ENCODE measurements at places on chromosomes 2 and 18.

DNA sequence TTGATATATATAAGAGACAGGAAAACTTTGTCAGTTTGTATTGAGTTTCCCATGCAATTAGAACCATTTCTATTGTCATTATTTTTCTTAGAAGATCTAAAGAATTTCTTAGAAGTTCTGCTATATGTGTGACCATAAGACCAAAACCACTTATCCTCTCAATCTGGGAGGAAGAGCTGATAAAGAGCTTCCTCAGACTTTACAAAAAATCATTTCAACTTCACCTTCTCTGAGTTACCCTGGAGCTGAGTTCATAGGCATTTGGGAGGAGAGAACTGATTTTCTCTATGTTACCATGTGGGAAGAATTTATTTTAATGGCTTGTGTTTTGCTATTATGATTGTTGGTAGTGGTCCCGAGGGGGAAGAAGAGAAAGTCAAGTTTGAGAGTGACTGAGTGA is 329.3 kb downstream of the GPD2 start:
- no peak for DNase-seq

DNA sequence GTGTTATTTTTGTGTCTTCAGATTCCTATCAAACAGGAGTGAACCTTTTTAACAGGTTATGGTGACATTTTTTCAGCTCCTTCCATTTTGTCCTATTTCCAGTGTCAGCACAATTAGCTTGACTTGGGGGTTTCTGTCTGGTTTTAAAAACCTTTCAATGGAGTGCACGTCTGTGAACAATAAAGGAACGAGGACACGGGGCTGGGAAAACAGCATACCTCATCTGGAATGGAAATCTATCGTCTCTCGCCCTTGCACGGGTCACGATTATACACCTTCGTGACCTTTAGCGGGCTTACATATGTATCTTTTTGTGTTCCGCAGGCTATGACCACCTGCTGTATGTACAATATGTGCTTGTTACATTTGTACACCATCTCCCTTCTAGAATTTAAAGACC is 2.3 kb upstream of the ZNF532 start:
- DNase-seq: no peak

DNA sequence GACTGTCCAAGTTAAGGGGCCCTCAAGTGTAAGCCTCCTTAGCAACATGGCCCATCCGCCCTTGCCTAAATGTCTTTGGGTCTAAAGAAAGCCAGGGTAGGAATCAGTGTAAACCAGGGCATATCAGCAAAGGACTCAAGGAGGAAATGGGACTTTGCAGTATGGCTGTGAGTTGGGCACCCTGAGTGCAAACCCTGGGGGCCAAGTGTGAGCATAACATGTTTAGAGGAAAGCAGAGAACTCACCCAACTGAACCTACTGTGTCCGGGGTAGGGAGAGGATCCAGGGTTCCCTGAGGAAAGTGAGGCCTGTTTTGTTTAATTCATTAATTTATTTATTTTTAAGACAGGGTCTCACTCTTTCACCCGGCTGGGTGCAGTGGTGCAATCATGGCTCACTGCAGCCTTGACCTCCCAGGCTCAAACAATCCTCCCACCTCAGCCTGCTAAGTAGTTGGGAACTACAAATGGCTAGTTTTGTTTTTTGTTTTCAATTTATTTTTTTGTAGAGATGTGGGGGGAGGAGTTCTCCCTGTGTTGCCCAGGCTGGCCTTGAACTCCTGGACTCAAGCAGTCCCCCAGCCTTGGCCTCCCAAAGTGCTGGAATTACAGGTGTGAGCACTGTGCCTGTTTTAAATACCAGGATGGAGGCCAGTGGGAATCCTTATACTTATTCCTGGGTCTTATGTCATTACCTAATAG is 51.0 kb upstream of the ACTR3 start:
- no peak for DNase-seq

DNA sequence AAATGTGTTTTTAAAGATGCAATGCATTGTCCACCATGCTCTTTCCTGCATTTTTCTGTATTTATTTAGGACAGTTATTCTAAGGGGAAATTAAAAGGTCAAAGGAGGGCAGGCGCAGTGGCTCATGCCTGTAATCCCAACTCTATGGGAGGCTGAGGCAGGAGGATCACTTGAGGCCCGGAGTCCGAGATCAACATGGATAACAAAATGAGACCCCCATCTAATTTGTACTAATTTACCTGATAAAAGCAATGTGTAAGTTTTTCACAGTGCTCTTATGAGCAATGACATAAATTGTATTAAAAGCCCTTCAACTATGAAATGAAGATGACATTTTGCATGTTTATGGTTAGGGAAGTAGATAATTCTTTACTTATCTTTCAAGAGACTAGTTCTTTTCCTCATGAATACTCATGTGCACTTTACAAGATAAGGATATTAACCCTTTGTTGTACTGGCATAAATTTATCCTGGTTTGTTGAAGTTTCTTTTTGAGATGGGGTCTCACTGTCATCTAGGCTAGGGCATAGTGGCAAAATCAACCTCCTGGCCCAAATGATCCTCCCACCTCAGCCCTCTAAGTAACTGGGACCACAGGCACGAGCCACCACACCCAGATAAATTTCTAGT is 9.7 kb downstream of the HSBP1L1 start:
- no peak for DNase-seq

GRCh38 chr2:231710799-231711676 is 2.7 kb downstream of the PTMA start:
- peak; percentile 66 for DNase-seq

GRCh38 chr18:32911660-32912284 is 138.9 kb upstream of the KLHL14 start:
- DNase-seq: no peak

DNA sequence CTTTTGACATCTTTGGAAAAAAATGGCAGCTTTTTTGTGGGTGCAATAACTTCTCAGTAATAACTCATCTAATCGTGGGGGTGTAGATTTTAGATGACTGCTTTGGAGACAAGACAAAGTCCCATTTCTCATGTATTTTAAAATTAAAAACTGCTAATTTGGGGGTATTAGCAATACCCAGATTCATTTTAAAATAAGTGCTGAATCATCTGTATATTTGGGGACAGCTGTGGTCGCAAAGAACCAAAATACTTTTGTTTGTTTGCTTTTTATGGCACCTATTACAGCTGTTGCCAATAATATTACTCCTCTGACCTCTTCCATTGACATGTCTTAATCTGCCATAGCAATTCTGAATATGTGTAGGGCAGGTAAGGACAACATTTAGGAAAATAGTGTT is 45.4 kb downstream of the STAT1 start:
- no peak for DNase-seq

GRCh38 chr18:8004792-8005191 is 437.7 kb downstream of the PTPRM start:
- DNase-seq: no peak

- DNase-seq: no peak
These were observed 31.6 kb upstream of the VWC2L start for GRCh38 chr2:214379227-214379626.

DNA sequence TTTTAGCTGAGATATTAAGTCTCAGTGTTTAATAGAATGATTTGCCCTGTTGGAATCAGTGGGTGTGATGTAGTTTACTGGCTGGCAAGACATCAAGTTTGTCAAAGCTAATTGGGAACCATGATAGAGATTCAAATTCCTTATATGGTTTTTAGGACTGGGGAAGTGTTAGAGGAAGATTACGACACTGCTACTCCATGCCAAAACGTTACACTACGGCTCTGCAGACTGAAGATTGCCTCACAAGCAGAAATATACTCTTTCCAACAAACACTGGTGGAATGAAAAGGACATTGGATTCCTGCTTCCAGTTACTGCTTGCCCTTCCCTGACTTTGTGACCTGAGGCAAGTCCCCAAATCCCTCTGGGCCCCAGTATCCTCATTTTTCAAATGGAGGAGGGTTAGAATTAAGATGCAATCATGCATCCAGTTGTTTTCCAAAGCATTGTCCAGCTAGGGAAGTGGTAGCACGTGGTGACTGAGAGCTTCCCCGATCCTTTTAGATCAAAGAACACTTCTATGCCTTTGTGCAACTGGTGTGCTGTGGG is 147.6 kb downstream of the CDC42EP3 start:
- no peak for DNase-seq

DNA sequence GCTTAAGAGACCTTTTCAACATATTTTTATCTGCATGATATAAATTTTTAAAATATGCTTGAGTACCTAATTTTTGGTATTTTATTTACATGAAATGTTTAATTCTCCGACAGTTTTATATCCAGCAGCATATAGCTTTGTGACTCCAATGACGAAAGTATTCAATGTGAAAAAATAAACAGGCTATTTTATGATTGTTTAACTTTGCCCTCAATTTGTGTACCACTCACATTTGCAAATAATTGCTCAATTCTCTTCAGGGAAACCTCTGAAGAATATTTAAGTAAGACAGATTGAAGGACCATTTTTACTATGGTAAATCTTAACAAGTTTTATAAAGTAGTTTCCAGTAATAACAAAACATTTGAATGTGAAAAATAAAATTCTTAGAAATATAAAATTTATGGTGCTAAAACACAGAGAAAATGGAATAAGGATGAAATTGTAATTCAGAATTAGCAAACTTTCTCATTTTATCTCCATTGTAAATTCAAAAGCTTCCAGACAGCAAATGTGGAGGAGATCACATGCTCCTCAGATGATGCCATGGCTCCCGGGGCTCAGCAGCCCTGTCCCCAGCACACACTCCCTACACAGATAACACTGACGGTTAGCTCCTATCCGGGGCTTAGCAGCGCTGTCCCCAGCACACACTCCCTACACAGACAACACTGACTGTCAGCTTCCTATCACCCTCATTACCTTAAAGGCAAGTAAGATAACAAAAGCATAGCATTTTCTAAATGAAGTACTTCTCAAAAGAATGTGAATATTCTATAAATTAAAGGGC is 39.7 kb downstream of the SH3YL1 start:
- DNase-seq: no peak

GRCh38 chr2:233464531-233465240 is 101.9 kb downstream of the USP40 start:
- DNase-seq: no peak

- DNase-seq: no peak
These were observed 2.0 kb upstream of the CAPN14 start for GRCh38 chr2:31219131-31219969.

GRCh38 chr18:2032036-2032435 is 539.3 kb downstream of the METTL4 start:
- DNase-seq: no peak

DNA sequence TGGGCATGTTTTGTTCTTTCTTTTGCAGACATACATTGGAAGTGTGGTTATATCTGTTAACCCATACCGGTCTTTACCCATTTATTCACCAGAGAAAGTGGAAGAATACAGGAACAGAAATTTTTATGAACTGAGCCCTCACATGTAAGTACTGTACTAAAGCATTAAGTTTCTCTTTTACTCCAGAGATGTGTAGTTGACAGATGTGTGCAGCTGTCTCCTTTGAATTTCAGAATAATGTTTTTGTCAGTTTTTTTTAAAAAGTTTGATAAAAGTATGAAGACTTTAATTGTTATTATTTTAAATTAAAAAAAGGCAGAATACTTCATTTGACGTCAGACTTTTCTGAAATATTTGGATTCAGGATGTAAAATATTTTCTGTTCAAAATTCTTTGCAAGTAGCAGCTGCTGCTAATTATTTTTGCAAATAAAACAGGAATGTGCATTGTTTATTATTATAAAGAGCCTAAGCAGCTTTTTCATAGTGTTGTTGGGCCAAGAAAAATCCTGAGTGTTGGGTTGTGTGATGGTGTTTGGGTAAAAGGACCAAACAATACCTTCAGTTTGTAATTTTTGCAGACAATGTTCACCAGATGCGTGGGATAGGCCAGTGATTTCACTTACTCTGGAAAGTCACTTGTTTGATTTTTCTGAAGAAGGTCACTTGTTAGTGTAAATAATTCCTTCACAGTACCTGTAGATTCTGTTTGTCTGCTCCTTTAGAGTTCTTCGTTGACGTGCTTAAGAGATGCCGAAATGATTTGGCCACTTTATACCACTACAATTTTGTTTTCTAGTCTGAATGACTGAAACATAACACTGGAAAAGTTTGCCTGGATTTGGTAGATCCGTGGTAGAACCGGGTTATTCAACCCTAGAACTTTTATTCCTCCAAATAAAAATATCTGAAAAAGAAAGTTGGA is 51.1 kb downstream of the MYO1B start:
- DNase-seq: no peak

DNA sequence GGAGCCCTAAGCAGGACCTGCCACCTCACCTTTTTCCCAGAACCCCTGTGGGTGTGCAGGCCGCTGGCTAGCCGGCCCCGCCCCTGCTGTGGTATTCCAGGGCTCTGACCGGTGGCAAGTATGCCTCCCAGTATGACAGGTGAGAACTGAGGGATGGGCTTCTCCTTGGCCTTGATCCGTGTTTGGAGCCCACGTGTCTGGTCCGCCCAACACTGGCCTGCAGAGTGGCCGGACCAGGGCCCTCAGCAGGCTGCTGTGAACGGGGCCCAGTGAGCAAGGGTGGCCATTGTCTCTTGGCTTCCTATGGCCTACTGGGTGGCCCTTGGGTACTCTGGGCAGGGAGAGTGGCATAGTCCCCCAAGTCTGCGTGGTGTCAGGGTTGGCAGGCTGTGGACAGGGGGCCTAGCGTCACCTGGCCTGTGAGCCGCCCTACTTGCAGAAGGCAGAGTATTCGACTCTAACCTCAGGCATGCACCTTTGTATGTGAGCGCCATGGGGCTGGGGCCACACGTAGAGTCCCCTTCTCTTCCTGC is 1.8 kb downstream of the RNPEPL1 start:
- peak; percentile 50 for DNase-seq
